ENCODE measurements at places on chromosomes 2 and 18. TPM values are rescaled to one million over a fixed set of nuclear protein-coding genes. Genes with fewer than 3 reads are reported as not detected.

FTCDNL1 gene
- 0.64 TPM for polyA plus RNA-seq

DNA sequence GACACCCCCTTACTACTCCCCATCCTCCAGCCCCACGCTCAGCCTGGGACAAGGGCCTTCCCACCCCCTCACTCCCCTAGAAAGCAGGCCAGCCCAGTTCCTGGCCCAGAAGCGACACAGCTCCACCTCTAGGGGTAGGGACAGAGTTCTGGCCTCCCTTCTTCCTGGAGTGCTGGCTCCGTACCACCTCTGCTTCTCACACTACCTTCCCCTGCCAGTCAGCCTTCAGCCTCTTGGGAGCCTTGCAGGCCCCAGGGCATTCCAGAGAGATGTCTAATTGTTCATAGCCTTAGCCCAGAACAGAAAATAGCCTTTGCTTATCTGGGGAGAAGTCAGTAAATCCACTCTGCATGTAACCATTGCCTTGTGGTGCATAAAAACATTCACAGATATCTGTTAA is 13.1 kb upstream of the CATIP start:
- peak; percentile 11 for DNase-seq

IL36A gene
- not detected for polyA plus RNA-seq

MRPL53 gene
- polyA plus RNA-seq = 33.9 TPM

DNA sequence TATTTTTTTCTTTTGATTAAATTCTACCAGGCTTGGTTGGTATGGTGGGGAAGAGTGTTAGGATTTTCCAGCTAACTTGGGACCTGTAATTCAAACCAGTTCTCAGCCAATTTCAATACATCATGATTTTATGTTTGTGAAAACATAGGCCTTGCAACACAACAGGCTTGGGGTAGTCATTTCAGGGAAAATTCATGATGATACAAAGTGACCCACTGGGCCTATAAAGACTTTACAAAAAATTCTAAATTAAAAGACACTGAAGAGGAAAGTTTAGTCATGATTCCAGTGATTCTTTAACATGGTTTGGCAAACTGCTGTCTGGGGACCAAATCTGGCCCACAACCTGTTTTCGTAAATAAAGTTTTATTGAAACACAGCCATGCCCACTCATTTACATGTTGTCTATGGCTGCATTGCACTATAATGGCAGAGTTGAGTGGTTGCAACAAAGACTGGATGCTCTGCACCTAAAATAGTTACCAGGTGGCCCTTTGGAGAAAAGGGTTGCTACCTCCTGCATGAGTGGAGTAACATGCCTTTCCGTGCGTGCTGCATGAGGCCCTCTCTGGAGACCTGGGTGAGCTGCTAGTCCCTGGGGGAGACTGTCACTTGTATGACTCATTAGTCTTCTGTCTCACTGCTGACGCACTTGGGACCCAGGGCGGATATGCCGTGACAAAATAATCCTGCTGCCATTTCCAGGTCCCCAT is 73.6 kb downstream of the NPAS2 start:
- DNase-seq = peak; percentile 39

IL37 gene
- polyA plus RNA-seq = not detected

POU3F3 gene
- polyA plus RNA-seq = 0.01 TPM

MZT2A gene
- polyA plus RNA-seq = 30.8 TPM

KIDINS220 gene
- polyA plus RNA-seq = 58.0 TPM

GRCh38 chr2:45606796-45607195 is 4.3 kb downstream of the SRBD1 start:
- DNase-seq = no peak

PLA2R1 gene
- 2.5 TPM for polyA plus RNA-seq

GRCh38 chr2:218807626-218808025 is 24.0 kb downstream of the PRKAG3 start:
- peak; percentile 20 for DNase-seq

DNA sequence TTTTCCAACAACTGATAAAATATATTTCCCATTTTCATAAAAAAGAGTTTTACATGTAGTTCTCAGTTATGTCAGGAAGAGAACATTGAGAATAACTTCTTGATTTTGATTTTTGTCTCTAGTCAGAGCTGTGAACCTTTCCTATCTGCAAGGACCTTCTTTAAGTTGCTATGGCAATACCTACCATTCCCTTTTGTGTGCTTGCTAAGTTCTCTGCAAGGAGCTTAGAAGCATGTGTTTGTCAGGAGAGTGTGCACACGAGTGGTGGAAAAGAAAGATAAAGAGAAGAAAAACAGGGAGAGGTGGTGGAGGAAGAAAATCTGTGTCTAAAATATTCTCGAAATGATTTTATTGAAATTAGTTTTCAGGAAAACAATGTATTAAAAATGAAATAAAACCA is 140.3 kb upstream of the SLC8A1 start:
- no peak for DNase-seq

DNA sequence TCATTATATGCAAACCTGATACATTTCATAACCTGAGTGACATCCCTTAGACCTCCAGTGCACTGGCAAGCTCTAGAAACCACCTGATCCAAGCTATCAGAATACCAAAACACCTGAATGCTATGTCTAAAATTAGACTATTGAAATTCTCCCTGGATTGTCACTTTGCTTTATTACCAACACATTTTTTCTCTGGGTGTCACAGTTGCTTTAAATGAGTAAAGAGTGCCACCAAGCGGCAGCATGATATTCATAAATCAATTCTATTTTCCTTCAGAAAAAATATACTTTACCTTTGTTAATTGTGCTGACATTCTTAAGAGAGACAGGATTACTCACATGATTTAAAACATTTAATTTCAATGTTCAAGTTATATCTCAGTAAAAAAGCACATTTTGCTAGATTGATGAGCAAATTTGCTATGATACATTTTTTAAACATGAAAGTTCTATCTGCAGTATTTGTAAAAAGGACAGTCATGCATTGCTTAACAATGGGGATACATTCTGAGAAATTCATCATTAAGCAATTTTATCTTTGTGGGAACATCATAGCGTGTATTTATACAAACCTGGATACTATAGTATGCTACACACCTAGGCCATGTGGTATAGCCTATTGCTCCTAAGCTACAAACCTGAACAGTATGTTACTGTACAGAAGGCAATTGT is 338.4 kb upstream of the SLC39A10 start:
- peak; percentile 47 for DNase-seq

- no peak for DNase-seq
Measured at GRCh38 chr18:48408727-48409590, at the start of gene ZBTB7C. ZBTB7C (minus strand) TSS chr18:48409383.

SIGLEC15 gene
- 0.99 TPM for polyA plus RNA-seq

- DNase-seq = no peak
Measured at GRCh38 chr2:103396152-103396551, 634.3 kb downstream of the TMEM182 start.

DNA sequence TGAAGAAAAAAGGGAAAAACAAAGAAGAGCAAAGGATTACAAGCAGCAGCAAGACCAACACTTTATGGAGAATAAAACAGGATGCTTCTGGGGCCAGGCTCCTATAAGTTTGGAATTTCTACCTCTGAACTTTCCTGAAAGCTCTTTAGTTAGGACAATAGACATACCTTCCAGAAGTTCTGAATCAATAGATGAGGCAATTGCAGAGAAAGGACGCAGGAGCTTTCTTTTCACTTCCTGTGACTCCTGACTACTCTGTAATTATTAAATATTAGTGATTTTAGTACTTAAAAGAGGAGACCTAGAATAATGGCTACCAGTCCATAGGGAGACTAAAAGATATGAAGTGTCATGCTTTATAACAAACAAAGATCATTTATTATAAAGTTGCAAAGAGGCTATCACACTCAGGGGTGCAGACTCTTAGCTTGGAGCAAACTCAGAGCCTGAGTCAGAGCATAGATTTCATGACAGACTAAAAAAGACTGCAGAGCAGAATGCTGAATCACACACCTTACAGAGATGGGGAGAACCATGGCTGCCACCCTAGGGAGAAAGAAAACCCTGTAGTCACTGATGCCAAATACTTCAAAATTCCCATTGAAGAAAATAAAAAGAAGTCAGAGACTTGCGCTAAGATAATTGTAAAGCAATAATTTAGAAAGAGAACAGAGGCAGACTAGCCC is 52.5 kb upstream of the FAM136A start:
- peak; percentile 40 for DNase-seq

- DNase-seq = peak; percentile 73
Measured at GRCh38 chr2:28982381-28982950, 1.4 kb downstream of the TOGARAM2 start.

DNA sequence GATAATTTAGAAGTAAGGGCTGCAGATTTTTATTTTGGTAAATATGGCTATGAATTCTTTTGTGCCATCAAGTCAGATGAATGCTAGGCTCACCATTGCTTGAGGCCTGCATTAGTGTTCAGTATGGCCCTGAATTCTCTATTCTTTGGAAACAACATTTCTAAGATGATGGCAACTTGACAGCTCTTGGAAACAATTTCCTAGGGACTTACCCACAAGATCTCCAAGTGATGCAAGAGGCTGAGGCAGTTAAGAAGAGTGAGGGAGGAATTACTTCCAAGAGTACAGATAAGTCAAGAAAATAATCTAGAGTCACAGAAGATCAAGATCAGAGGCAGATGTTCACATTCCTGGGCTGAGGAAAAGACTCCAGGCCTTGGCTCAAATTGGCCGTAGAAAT is 129.1 kb downstream of the NRP2 start:
- peak; percentile 17 for DNase-seq

DNA sequence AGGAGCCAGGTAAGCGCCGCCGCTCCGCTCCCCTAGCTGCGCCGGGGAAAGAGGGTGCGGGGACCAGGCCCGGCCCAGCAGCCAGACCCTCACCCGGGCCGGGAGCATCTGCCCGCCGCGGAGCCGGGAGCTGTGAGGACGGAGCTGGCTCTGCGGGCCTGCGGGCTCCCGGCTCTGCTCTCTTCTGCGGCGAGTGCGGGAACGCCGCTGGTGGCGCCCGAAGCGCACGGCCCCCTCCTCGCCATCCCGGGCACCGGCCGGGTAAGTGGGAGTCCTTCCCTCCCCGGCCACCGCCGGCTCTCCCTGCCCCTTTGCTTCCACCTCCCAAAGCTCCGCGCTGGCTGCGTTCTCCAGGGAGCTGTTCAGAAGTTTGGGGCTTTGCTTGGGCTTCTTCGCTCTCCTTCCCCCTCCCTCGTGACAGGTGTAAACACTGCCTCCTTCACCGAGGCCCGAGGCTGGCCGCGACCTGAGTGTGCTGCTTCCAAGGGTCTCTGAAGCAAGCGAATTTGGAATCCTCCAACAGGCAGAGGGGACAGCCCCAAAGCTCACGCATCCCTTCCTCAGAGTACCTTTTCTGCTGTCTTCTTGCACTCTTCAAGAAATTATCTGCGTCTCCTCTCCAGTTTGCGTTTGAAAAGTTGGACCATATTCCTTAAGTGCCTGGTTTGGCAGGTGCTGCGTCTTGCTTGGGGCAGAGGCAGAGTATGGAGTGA is 632 bp downstream of the AFTPH start:
- no peak for DNase-seq

GRCh38 chr18:75071484-75071785 is 137.5 kb downstream of the PTGR3 start:
- no peak for DNase-seq

DNA sequence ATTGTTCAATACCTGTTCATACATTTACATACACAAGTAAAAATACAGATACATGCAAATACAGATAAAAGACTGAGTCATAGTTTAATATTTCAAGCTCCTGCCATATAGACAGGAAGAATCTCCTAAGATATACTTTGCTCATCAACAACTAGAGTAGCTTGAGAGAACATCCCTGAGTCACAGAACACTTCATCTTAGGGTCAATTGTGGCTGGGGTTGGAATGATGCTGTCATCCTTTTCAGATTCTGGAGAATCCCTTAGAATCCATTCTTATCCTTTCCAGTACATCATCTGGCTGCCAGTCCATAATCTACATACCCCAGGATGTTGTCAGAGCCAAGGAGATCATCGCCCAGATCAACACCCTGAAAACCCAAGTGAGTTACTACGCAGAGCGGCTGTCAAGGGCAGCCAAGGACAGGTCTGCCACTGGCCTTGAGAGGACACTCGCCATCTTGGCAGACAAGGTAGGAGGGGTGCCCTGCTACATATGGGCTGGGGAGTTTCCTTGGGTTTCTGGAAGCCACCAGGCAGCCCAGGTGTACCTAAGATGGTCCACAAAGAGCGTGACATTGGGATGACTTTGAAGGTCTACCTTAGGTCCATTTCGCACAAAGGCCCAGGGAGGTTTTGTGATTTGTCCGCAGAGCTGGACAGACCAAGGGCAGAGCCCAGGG is 55.7 kb downstream of the COA5 start:
- DNase-seq = peak; percentile 42

DNA sequence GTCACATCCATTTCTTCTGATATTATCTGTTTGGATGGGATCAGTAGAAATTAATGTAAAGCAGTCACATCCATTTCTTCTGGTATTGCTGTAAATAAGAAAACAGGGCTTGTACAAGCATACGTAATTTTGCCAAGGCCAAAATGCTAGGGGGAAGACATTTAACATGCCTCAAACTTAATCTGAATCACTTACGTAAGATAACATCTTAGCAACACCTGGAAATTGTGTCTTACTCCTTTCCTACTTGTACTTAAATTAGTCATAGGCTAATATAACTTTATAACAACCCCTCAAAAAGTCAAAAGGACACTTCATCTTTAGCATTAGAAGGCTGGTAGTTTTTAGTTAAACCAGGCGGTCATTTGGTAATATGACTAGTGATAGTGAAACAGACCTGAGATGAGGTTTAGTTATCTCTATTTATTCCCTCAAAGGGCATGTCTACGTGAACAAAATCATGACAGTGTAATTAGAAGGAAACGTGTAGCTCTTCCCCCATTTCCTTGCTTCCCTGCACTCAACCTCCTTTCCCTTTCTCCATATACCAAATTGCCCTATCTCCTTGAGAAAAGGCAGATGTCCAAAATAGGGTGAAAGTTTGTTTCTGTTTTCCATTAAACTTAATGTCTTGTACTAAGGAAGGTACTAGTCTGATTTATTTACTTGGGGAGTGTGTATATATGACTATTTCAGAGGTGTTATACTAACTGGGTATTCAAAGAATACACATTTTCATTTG is 99.3 kb upstream of the FZD5 start:
- DNase-seq = no peak

DNA sequence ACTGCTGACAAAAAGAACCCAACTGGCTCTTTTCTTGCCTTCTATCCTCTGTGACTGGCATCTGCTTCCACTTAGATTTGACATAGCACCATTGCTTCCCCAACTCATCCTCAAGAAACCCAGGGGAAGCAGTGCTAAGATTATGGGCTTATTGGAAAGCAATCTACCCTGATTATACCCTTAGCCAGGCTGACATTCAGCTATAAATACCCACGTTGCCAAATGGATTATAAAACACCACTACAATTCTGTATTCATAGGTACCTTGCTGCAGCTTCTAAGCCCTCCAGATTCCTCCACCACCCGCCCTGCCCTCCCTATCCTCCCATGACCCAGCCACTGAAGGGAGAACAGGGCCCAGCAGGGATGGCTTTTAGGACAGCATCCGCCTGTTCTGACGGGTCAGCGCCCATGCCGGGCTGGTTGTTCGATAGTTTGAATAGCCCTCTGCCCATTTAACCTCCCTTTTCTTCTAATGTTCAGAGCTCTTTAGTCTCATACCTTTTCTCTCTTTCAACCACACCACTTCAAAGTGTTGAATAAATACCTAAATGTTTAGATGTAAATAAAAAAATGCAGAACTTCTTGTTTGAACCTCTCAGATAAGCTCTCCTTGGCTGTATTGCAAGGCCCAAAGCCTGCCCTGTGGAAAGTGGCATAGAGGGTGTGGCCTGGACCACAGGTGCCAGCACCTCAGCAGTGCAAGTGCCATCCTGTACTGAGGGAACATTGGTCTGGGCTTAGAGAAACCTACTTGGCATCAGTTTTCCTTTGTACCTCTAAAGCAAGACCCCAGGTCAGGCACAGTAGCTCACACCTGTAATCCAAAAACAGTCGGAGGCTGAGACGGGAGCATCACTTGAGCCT is 86.6 kb upstream of the RGPD5 start:
- no peak for DNase-seq

All from fibroblast of lung (primary cell).